Epithelial cell of prostate (primary cell): ENCODE measurements at places on chromosomes 6 and 20.

DNA sequence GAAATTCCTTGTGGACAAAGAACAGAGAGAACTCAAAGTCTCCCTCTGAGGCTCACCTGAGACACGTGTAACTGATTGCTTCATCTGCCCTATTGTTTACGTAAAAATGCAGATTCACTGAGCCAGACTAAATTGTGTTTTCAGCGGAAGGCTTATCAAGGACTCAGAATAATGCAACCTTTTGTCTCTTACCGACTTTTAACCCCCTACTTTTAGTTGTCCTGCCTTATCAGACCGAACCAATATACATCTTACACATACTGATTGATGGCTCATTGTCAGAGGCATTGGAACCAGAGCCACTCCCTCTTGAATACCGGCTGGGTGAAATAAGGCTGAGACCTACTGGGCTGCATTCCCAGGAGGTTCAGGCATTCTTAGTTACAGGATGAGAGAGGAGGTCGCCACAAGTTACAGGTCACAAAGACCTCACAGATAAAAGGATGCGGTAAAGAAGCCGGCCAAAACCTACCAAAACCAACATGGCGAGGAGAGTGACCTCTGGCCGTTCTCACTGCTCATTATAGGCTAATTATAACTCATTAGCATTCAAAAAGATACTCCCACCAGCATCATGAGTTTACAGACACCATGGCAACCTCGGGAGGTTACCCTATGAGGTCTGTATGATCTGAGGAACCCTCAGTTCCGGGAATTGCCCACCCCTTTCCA lies 95.5 kb upstream of the ZNF184 start:
- no peak for DNase-seq

GRCh38 chr6:98769546-98769945 lies 64.8 kb upstream of the POU3F2 start:
- peak; percentile 2 for DNase-seq

GRCh38 chr6:27474172-27474465 lies 1.2 kb upstream of the ZNF184 start:
- DNase-seq: no peak

GRCh38 chr6:36688063-36688738 lies 9.4 kb upstream of the RAB44 start:
- no peak for DNase-seq

- no peak for DNase-seq
Observed at GRCh38 chr6:63572747-63573075, 431 bp downstream of the LOC128125822 start.

GRCh38 chr6:45502456-45502855 lies 124.7 kb upstream of the SUPT3H start:
- DNase-seq: no peak
